ENCODE measurements at places on chromosomes 12 and 14. TPM values are rescaled to one million over a fixed set of nuclear protein-coding genes. Genes with fewer than 3 reads are reported as not detected.

The HPD gene
- 1.1 TPM for total RNA-seq

GRCh38 chr12:111308473-111308872, 60.4 kb downstream of the PHETA1 start:
- no peak overlapping the region for H3K4me3 ChIP-seq
- H3K36me3 ChIP-seq, result no peaks in the 10 kb centered on the region
- DNase-seq, result no peak

- DNase-seq, result no peak
- no peaks in the 10 kb centered on the region for H3K36me3 ChIP-seq
- H3K27ac ChIP-seq, result no peak overlapping the region
- no peaks in the 10 kb centered on the region for H3K27me3 ChIP-seq
Observed at GRCh38 chr14:34911209-34912150, 36.3 kb upstream of the BAZ1A start.

DNA sequence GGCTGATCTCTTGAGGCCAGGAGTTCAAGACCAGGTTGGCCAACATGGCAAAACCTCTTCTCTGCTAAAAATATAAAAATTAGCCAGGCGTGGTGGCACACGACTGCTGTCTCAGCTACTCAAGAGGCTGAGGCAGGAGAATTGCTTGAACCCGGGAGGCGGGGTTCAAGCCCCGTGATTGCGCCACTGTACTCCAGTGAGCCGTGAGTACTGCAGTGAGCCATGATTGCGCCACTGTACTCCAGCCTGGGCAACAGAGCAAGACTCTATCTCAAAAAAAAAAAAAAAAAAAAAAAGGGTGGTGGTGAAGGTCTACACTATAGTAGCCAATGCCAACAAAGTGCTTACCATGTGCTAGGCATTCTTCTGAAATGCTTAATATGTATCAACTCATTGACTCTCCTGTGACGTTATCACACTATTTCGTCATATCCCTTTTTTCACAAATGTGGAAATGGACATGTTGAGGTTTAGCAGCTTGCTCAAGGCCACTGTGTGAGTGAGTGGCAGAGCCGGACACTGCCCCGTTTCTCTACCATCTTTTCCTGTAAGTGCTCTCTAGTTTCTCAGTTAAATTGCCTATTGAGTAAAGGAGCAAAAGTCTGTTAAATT, 59.6 kb downstream of the GNS start:
- H3K36me3 ChIP-seq, result 0 out of 2 replicates have a peak, but pooled peaks cover 6% of the 10 kb centered on the region
- no peak overlapping the region for H3K27ac ChIP-seq
- DNase-seq, result no peak
- H3K4me3 ChIP-seq, result no peak overlapping the region
- H3K27me3 ChIP-seq, result no peaks in the 10 kb centered on the region
- 0 out of 2 replicates have a peak, but pooled peaks cover 3% of the 10 kb centered on the region for H3K4me1 ChIP-seq

GRCh38 chr14:67447033-67447381, 35.0 kb upstream of the PLEK2 start:
- no peaks in the 10 kb centered on the region for H3K27me3 ChIP-seq
- no peak overlapping the region for H3K27ac ChIP-seq
- H3K4me3 ChIP-seq, result no peak overlapping the region

DNA sequence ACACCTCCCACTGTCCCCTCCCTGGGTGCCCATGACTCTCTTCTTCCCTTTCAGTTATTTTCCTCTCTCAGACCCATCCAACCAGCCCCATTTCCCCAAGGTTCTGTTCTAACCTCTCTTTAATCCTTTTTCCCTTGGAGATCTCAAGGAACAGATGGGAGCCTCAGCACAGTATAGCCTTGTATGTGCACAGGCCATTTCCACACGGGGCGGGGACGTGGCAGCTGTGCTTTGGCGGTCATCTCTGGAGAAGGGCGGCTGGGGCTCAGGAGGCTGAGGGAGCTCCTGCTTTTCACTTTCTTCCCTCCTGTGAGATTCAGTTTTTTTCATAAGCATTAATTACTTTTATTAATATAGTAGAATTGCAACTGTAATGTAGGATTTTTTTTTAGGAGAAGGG, 212.2 kb downstream of the ZFP36L1 start:
- peaks cover 75% of the 10 kb centered on the region for H3K4me1 ChIP-seq
- no peaks in the 10 kb centered on the region for H3K27me3 ChIP-seq
- DNase-seq, result no peak
- no peak overlapping the region for H3K4me3 ChIP-seq

GRCh38 chr14:52868911-52869618, 77.7 kb upstream of the GNPNAT1 start:
- peaks cover 11% of the 10 kb centered on the region for H3K36me3 ChIP-seq
- H3K4me3 ChIP-seq, result no peak overlapping the region
- no peak for DNase-seq
- H3K27ac ChIP-seq, result no peak overlapping the region
- no peaks in the 10 kb centered on the region for H3K4me1 ChIP-seq
- no peaks in the 10 kb centered on the region for H3K27me3 ChIP-seq
